ENCODE measurements at places on chromosomes 6 and 20.

GRCh38 chr20:59770270-59770669 lies 163.2 kb downstream of the SYCP2 start:
- peak; percentile 87 for DNase-seq

- DNase-seq: peak; percentile 60
Observed at GRCh38 chr6:127345521-127345920, 2.1 kb upstream of the ECHDC1 start.

GRCh38 chr6:39425346-39426072 lies 103.0 kb upstream of the KCNK16 start:
- DNase-seq: no peak

DNA sequence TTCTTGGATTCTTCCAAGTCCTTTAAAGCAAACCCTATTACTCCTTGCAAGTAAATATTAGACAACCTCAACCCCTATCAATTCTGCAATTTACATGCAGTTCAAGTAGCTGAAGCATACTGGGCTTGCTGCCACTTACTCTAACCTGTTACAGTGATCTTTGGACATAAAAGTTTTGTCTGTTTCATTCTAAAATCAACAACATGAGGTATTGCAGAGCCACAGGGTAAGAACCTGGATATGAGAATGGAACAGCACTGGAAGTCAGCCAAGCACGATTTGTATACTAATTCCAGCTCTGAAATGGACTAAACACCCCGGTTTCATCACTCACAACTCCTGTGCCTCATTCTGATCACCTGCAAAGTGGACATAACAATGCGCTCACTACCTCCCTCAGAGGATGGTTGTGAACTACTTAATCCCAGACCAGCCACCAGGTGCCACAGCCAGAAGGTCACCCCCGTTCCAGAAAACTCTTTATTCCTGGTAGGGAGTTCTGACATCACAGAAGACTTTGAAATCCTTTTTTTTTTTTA lies 270.0 kb downstream of the ADGB start:
- no peak for DNase-seq

DNA sequence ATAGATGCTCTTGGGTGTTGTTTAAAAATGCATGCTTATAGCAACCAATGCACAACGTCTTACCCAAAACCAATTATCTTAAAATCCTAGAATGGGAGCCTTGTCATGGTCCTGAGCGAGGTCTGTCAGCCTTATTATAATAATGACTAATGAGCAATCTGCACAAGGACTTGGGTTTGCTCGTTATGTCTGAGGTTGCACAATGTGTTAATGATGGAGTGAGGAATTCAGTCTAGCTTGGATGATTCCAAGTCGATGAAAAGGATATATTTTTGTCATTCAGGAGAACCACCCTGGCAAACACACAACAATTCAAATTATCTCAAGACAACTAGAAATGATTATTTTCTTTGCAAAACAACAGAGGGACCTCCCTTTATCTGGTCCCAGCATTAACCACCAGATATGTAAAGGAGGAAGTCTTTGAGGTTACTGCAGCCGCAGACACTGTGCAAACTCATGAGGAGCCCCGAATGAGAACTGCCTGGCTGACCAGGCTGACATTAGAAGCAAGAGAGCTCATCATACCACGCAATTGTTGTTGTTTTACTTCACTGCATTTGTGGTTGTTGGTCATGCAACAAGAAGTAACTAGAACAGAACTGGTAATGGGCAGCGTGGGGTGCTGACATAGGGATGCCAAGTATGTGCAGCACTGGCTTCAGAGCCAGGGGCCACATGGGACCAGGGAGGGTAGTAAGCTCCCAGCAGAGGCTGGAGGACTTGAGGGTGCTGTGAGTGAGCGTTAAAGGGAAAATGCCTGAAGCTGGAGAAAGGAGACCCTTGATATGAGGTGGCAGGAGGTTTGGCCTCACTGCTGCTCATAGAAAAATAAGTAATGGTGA lies 488.3 kb downstream of the CDH26 start:
- DNase-seq: peak; percentile 12

DNA sequence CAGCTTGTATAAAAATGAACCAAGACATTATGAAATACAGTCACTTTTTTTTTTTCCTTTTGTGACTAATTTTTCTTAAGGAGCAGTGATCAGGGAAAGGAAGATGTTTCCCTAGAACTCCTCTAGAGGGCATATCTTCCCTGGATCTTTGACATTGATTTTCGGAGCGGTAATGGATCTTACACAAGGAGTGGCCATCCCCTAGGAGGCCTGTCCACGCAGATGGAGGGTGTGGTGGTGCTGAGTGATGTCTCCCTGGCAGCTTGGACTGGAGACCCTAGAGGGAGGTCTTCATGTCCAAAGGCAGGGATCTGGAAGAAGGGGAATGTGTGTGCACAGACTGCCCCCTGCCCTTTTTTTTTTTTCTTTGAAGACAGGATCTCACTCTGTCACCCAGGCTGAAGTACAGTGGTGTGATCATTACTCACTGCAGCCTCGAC lies 7.0 kb upstream of the KIFC1 start:
- peak; percentile 58 for DNase-seq

GRCh38 chr20:23622839-23623343 lies 14.9 kb downstream of the CST3 start:
- peak; percentile 88 for DNase-seq

- no peak for DNase-seq
Observed at GRCh38 chr6:108920751-108921150, 72.5 kb downstream of the ARMC2 start.

GRCh38 chr6:69584536-69584912 lies 212.3 kb downstream of the LMBRD1 start:
- no peak for DNase-seq

- no peak for DNase-seq
Observed at GRCh38 chr6:70790483-70791224, 123.0 kb downstream of the SMAP1 start.

DNA sequence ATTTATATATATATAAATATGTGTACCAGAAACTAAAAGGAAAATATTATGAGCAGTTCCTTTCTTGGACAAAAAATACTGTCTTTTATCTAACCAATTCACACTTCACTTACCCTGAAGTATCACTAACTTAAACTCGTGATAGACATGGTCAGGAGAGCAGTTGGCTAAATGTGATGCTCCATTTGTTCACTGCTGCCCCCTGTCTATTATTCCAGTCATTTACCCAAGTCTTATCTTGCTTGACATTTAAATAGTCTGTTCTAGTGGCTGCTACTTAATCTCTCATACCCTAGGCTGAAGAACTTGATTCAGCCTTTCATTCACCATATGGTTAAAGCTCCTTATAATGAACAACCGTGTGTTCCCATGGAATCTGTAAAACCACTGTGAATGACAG lies 789.6 kb upstream of the EYS start:
- DNase-seq: no peak

DNA sequence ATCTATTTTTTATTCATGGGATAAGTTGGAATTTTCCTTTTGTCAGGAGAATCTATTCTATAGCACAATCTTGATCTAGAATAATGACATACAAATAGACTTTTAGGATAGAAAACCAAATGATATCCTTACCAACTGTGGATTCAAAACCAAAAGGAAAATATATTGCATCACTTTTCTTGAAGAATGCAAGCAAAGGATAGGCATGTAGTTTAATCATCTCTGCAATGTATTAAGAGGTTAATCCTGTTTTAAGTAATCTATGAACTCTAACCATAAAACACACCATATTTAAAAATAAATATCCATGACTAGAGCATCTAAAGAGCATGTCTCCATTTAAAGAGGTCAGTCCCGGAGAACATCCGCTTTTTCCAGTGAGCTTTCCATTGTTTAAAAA lies 106.7 kb upstream of the CNKSR3 start:
- no peak for DNase-seq

GRCh38 chr20:34875642-34876405 lies 588 bp upstream of the ACSS2 start:
- peak; percentile 98 for DNase-seq

DNA sequence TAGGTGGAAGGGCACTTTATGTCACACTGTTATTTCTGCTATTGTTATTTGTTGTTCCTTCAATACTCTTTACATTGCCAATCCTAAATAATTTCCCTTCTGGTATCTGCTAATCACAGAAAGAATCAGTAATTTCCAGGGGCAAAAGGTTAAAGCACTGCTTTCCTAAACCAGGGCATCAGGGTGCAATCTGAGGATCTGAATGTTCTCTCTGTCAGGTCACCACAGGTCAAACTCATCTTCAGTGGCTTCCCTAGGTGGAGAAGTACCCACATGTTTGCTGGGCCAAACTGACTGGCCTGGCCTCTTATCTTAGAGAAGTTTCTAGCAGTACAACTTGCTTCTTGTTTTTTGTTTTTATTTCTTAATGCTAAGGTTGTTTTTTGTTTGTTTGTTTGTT lies 118.7 kb downstream of the OPRM1 start:
- DNase-seq: no peak
